Right renal pelvis (tissue), 4 donors: ENCODE measurements at places on chromosomes 5 and 9. TPM values are rescaled to one million over a fixed set of nuclear protein-coding genes. Genes with fewer than 3 reads are reported as not detected.

PCDHB8 gene
- 3.9 TPM for polyA plus RNA-seq

DNA sequence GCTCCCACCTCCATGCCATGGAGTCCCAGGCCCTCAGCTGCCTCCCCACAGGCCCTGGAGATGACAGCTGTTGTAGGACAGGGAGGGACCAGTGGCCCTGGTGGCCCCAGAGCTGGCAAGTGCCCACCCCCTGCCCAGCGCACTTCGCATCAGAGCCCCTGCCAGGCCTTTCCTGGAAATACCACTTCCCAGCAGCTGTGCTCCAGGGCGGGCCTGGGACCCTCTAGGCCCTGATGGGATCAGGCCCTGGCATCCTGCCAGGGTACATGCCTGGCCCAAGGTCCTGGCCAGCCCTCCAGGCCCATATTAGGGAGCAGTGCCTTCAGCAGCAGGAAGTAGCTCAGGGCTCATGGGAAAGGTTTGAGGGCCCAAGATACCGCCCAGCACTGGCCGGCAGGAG lies 2.5 kb downstream of the KCNT1 start:
- no peak for DNase-seq

- no peak for DNase-seq
These were observed 13.5 kb upstream of the NUP214 start for GRCh38 chr9:131111854-131112311.

- DNase-seq, result no peak
These were observed 14.9 kb downstream of the GLDC start for GRCh38 chr9:6630502-6631206.

GRCh38 chr5:60495644-60496520 lies 204.1 kb downstream of the DEPDC1B start:
- no peak for DNase-seq
